ENCODE measurements at places on chromosomes 3 and 15.

GRCh38 chr3:56424336-56424735, 43.9 kb downstream of the ERC2 start:
- DNase-seq: no peak

GRCh38 chr3:42486814-42487565, 15.5 kb upstream of the VIPR1 start:
- no peak for DNase-seq

GRCh38 chr3:144229953-144230352, 258.3 kb downstream of the DIPK2A start:
- DNase-seq: no peak

GRCh38 chr3:134084242-134084950, 54.7 kb upstream of the SLCO2A1 start:
- no peak for DNase-seq

GRCh38 chr3:123019161-123019560, 8.4 kb downstream of the SEMA5B start:
- no peak for DNase-seq

DNA sequence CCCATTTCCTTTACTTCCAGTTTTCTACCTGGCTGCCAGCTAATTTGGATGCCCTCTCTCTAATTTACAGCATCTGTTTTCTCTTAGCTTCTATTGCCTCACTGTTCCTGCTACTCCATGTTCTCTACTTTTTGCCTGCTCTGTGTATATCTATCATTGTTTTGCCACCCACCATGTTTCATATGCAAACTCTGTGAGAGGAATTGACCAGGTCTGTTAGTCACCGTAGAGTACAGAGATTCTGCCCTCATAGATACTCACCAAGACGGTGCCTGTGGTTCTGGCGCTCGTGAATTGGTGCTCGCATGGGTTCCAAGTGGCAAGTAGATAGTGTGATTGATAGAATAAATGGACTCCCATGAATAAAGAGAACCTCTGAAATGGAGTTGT, 288.8 kb downstream of the CNTN6 start:
- DNase-seq: no peak

GRCh38 chr15:38406436-38406835, 47.5 kb upstream of the FAM98B start:
- no peak for DNase-seq

DNA sequence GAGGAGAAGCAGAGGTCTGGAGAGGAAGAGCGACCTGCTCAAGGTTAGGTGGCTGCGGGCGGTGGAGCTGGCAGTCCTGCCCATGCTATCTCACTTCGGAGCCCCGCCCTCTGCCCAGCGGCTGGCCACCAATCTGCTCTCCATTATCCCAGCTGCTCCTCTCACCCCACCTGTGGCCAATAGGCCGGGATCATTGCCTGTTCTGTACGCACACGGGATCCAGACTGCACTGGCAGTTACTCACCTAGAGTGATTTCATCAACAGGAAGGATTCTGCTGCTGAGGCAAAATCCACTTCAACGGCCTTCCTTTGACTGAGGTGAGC, 100.6 kb downstream of the TLE3 start:
- DNase-seq: no peak

GRCh38 chr15:36517758-36518157, 61.7 kb upstream of the CDIN1 start:
- no peak for DNase-seq

DNA sequence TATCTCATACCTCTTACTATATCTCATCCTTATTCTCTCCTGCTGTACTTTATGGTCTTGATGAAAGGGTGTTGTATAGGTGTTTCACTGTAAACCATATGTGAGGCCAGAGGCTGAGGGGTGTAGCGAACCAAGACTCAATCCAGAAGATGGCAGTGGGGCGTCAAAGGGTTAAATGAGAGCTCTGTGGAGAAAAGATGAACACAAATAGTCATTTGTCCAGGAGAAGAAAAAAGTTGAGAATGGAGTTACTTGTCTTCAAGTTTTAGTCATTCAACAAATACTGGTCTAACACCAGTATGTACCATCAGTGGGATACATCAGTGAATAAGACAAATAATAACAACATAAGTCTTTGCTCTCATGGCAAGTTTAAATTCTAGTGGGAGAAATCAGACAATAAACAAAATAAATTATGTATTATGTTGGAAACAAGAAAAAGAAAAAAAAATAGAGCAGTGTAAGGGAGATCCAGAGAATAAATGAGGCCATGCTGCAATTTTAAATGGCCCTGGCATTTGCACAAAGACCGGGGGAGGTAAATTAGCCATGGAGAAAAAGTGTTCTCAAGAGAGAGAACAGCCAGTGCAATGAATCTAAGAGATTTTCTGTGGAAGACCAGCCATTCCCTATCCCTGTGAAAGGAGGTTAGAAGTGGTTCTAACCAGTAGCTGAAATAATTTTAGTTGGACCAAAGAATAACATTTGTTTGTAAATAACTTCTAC, 77.0 kb upstream of the UMPS start:
- no peak for DNase-seq

DNA sequence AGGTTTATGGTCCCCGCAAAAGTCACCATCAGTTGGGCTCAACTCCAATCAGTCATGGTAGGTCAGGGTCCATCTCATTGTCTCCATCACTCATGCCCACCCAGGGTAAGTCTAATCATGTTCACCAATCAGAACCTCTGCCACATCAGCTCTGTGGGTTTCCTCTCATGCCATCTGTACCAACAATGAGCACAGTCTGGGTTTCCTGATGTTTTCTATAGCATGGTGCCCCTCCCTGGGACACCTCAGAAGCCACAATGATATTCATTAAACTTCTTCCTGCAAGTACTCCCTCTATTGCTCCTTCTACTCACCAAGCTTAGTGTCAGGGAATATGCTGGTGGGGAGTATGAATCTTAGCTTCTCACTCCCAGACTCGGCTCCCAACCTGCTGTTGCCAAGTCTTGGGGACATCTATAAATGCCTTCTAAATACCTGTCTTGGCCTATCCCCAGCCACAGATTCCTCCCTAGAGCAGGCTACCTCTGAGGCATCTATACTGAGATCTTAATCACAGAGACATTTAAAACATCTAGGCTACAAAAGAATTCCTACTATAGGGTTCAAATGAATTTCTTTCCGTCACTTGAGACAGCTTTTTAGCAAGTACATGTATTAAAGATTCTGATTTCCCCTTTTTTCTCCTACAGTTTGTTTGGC, 5.0 kb upstream of the CCR2 start:
- DNase-seq: no peak

DNA sequence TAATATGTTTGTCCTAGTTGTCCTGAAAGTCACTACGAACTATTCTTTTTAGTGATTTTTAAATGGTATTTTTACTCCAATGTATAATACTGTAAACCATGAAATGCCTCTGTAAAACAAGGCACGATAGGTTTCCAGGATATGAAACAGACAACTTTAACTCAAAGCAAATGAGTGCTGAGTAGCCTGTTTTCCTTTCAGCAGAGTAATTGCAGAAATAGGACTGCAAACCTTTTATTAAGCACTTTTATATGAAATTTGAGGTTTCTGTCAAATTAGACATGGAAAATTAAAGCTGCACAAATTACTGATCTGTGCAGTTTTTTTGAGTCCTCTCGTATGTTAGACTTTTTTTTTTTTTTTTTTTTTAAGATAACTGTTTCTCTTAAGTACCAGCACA, 16.2 kb downstream of the AKAP13 start:
- DNase-seq: no peak

- DNase-seq: no peak
Measured at GRCh38 chr15:39227001-39227400, 353.9 kb upstream of the THBS1 start.

- DNase-seq: no peak
Measured at GRCh38 chr15:61018083-61018482, 211.0 kb downstream of the RORA start.

DNA sequence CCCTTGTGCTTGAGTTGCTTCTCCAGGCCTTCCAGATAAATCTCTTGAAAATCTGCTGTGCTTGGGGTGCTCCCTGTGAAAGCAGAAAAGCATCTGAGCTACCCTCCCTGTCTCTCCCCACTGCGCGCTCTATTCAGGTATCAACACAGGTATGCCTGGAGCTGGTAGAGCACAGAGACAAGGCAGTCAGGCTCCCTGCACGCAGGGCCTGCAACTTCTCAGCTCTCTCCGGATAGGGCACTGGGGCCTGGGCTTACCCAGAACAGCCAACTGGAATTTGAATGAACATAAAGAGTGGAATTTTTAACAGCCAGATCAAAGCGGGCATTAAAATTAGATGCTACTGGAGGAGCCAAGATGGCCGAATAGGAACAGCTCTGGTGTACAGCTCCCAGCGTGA, 183.6 kb downstream of the XXYLT1 start:
- no peak for DNase-seq

- DNase-seq: no peak
Measured at GRCh38 chr15:54064365-54064764, 86.1 kb downstream of the UNC13C start.

DNA sequence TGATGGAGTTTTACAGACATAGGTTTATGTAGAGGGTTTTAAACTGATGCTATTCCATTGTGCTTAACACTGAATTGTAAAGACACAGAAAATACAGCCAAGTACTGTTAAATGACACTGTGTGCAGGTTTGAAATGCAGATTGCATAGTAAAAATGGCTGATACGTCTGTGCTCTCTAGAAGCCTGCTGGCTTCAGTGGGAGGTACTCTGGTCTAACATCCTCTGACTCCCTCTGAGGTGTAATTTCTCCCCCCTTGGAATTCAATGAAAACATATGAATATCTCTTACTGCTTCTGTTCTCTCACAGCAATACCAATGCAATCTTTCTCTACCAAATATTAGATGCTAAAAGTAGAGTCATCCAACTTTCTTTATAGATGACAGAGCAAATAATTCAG, 176.6 kb downstream of the SLC9A9 start:
- no peak for DNase-seq

DNA sequence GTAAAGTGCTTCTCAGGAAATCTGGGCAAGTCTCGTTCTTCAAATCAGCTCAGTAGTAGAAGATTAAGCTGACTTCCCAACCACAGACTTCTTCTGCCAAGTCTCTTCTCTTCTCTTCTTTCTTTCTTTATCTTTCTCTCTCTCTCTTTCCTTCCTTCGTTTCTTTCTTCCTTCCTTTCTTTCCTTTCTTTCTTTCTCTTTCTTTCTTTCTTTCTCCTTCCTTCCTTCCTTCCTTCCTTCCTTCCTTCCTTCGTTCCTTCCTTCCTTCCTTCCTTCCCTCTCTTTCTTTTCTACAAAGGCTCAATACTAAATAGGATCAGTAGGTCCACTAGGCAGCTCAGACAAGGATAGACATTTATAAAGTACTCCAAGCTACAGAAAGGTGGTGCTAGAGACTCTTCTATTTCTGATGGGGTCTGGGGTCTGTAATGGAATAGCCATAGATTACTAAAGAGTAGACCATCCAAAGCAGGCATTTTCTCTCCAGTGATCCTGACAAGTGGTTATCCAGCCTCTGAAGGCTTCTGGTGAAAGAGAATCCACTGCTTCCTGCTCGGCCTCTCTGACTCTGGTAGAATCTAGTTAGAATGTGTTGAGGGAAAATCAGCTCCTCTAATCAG, 100.8 kb downstream of the TPRG1 start:
- no peak for DNase-seq

- DNase-seq: no peak
Measured at GRCh38 chr3:130968221-130968620, 58.4 kb downstream of the ASTE1 start.

DNA sequence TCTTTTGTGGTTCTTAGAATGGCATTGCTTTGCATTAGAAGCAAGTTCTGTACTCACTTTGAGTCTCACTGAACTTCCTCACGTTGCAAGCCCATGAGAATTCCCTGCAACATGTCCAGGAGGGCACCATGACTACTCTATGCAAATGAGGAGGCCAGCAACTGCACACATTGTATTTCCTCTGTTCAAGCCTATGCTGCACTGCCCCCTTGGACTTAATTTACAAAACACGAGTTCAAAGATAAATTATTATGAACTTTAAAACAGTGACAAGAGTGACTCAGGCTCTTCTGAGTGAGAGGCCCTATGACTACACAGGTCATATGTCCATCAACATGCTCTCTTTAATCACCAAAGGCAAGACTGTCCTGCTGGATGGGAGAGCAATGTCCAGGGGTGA, 484.2 kb upstream of the ATP11B start:
- no peak for DNase-seq

DNA sequence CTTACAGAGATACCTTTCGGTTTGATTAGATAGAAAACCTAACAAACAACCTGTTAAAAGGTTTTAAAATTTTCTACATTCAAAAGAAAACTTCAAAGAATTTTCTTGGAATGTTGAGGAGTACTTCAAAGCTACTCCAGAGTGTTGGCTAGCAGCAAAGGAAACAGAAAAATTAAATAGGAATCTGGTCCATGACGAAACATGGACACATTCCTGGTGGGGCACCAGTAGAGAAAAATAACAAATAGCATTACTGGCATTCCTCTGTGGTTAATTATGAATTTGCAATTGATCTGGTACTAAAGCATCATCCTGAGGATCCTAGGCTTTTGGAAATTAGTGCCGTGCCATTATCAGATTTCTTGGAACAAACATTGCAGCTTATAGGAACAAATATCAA, 59.5 kb upstream of the DPPA4 start:
- no peak for DNase-seq

- DNase-seq: peak; percentile 80
Measured at GRCh38 chr15:64731012-64731804, 44.2 kb downstream of the RBPMS2 start.

DNA sequence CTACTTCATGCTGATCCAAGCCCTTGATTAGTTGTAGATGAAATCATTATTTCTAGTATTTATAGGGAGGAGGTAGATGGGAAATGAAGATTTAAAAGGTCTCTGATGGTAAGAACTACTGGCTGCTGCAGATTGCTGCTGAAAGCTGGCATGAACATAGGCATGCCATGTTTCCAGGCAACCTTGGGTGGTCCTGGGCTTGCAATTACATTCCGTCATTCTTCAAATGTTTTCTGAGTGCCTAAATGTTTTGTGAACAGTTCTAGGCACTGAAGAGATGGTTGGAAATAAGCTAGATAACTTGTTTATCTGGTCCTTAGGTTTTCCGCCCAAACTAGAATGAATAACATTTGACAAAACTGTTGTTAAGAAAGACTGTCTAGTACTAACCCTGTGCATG, 95.8 kb downstream of the KCNAB1 start:
- no peak for DNase-seq

DNA sequence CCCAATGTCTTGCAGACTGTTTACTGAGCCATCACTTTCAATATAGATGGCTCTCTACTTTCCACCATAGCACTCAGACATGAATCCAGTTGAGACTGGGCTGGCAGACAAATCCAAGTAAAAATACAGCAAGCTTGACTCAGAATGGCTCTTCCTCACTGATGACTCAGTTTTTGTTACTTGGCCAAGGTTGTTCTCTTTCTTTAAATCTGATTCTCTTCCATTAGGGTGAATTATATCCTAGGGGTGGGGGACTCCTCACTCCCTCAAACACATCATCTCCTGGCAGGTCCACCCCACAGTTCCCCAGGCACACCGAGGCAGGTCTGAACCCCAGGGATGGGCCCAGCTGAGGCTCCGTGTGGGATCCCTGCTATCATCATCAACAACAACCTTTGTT, 157.9 kb downstream of the MEX3B start:
- DNase-seq: no peak

Measured in stimulated activated CD4-positive, alpha-beta T cell treated with anti-CD3 and anti-CD28 coated beads, Interleukin-1b, Interleukin-23, amount 100 ng/mL, for 1 hour (primary cell).